ENCODE measurements at places on chromosomes 16 and 17.

DNA sequence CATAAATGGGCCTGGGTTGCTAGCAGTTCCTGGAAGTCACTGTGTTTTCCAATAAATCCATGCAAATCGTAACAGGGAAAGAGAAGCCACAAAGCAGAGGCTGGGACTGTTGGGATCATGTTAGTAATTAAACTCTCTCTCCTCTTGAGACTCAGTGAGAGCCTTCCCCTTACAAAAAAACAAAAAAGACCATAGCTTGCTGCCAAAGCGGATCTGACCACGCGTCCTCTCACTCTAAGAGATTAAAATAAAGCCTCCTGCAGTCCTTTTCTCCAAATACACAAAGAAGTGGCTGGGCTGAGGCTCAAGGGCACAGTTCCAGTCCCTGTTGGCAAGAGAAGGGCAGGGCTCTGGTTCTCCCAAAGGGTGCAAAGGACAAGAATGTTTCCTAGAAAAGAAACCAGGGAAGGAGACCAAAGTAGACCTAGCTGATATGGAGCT is 38.5 kb downstream of the PIGL start:
- DNase-seq: no peak

DNA sequence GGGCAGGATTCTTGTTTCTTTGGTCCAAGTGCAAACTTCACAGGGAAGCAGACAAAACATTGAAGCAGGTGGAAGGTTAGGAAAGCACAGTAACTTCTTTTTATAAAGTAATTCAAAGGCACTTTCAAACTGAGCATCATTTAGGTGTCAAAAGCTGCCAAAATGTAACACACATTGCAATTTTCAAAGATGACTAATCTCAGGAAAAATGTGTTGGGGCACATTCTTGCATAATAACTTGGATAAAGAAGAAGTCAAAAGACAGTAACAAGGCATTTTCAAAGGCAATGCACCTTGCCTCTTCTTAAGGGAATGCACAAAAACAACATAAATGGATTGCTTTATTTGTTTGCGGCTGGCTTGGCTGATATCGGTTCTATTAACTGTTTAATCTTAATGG is 3.6 kb downstream of the KCNJ2 start:
- no peak for DNase-seq

GRCh38 chr16:11297492-11298142 is 16.5 kb upstream of the PRM1 start:
- peak; percentile 97 for DNase-seq

- DNase-seq: no peak
Observed at GRCh38 chr17:19579867-19580565, 46.4 kb downstream of the SLC47A1 start.

- DNase-seq: no peak
Observed at GRCh38 chr17:45046537-45047125, 4.8 kb downstream of the DCAKD start.

DNA sequence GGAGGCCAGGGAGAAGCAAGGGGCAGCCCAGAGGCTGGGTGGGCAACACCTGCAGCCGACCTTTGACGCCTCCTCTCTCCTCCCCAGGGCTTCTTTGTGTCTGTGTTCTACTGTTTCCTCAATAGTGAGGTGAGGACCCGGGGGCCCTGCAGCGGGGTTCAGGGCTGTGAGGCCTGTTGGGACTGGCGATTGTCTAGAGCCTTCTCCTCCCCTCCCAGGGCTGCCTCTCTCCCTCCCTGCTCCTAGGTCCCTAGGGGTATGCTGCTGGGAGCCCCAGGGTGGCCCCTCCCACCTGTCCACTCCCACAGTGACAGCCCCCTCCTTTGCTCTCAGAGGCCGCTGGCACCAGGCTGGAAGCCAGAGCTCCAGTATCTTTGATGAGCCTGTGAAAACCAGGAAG is 10.8 kb upstream of the SPPL2C start:
- DNase-seq: no peak

DNA sequence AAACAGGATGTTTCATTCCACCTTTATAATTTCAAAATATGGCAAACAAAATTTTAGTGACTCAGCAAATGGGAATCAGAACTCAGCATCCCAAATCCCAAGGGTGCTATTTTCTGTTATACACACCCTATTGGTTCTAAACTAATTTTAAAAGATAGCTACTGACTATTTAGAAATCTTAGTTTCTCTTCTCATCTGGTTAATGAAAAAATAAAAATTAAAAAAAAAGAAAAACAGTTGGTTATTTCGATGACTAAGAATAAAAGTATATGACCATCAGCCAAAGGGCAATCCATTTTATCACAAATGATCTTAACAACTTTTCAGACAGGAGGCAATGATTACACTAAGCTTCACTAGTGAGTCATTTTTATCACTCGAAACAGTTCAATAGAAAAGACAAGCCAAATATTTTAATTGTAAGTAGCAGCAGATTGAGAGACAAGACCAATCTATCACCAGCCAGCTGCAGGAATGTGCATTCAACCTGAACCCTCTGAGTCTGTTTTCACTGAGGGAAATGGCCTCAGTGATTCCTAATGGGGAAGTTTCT is 15.2 kb downstream of the PHLPP2 start:
- DNase-seq: no peak

- DNase-seq: peak; percentile 72
Observed at GRCh38 chr16:8936421-8936820, 27.3 kb downstream of the USP7 start.

GRCh38 chr17:78555746-78556401 is 21.3 kb downstream of the DNAH17 start:
- DNase-seq: no peak

DNA sequence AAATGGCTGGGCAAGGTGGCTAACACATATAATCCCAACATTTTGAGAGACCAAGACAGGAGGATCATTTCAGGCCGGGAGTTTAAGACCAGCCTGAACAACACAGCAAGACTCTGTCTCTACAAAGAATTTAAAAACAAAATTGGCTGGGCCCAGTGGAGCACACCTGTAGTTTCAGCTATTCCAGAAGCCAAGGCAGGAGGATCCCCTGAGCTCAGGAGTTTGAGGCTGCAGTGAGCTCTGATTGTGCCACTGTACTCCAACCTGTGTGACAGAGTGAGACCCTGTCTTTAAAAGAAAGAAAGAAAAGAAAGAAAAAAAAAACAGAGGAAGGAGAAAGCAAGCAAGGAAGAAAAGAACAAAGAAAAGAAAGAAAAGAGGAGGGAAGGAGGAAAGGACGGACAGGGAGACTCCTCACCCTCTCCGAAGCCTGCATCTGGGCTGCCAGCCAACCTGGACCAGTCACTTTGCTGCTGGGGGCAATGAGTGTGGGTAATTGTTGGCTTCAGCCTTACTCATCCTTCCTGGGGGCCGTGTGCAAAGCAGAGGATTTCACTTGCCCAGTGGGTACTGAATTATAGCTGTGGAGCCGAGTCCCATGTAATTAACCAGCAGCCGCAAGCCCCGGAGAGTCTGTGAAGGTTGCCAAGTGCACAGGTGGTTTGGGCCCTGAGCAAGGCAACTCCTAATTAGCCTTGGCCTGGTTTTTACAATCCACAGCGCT is 6.7 kb upstream of the MT4 start:
- no peak for DNase-seq

DNA sequence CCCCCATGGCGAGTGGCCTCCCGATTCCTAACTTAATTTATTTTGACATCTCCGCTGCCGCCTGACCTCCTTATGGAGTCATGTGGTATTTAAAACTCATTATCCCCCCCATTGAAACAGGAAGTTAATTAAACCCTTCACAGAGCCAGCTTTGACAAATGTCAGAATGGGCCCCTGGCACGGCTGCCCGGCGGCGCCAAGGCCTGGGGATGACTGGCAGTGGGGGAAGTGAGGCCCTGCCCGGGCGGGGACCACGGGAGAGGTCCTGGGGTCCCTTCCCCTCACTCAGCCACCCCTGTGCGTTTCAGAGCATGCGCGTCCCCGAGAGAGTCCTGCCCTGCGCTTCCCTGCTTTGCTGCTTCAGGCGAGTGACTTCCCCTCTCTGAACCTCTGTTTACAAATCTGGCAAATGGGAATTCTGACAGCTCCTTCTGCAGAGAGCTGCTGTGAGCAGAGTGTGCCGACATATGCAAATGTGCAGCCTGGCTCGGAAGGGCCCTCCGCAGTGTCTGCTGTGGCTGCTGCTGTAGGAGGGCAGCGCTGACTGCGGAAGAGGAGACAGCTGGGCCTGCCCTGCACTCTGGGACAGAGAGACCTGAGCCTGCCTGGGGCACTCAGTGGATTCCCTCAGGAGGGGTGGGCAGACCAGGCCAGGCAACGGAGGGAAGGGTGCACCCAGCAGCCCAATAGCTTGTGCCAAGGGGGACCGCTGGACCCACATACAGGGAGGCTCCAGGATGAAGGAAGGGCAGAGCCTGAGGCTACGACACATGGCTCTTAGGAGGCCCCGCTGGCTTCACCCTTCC is 4.4 kb upstream of the ZFPM1 start:
- DNase-seq: no peak

- DNase-seq: no peak
Observed at GRCh38 chr17:27247071-27247957, 46.6 kb upstream of the WSB1 start.

DNA sequence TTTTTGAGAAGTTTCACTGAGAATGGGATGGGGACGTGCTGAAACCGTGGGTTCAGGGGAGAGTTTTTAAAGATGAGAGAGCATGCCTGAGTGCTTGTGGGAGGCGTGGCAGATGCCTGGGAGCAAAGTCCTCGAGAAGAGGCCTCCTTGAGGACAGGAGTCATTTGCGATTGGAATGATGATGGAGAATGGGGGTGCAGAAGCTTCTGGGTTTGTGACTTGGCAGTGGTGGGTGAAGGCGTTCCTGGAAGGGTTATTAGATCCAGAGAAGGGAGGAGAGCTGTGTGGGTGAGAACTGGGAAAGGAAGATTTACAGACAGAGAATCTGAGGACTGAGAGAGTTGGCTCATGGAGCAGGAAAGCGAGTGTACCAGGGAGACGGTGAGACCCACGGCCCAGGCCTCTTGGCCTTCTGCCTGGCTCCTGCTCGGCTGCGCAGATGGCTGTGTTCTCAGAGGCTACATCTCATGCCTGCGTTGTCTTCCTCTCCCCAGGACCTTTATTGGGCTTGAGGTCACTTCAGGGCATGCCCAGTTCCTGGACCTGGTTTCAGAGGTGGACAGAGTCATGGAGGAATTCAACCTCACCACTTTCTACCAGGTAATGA is 8.6 kb upstream of the MMP15 start:
- DNase-seq: no peak

- no peak for DNase-seq
Observed at GRCh38 chr17:40320756-40321523, 12.0 kb downstream of the RARA start.

DNA sequence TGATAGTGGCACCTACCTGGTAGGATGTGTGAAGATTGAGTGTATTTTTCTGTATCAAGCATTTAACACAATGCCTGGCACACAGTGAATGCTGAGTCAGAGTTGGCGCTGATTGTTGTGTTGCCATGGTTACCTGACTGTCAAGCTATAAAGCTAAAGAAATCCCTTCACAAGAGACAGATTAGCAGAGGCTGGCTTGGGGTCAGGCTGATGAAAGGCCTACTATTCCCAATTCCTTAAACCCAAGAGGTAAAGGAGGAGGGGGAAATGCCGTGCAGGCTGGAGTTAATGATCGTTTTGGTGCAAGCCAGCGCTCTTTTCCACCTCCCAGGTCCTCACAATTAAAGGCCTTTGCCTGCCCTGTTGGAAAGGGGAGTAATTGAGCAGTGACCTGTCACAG is 5.9 kb downstream of the CLEC19A start:
- no peak for DNase-seq

- DNase-seq: no peak
Observed at GRCh38 chr17:72297326-72298115, 176.7 kb downstream of the SOX9 start.

- DNase-seq: peak; percentile 52
Observed at GRCh38 chr17:14559264-14560119, 258.6 kb downstream of the HS3ST3B1 start.

DNA sequence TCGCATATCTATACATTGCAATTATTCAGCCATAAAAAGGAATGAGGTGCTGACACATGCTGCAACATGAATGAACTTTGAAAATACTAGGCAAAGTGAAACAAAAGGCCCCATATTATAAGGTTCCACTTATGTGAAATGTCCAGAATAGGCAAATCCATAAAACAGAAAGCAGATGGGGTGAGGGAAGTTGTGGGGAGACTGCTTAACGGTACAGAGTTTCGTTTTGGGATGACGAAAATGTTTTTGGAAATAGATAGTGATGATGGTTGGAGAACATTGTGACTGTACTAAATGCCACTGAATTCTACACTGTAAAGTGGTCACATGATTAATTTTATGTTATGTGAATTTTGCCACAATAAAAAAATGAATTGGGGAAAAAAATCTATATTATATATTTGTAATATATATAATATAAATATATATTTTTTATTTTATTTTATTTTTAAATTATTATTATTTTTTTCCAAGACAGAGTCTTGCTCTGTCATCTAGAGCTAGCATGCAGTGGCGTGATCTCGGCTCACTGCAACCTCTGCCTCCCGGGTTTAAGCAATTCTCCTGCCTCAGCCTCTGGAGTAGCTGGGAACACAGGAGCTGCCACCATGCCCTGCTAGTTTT is 4.2 kb upstream of the GNA13 start:
- no peak for DNase-seq

DNA sequence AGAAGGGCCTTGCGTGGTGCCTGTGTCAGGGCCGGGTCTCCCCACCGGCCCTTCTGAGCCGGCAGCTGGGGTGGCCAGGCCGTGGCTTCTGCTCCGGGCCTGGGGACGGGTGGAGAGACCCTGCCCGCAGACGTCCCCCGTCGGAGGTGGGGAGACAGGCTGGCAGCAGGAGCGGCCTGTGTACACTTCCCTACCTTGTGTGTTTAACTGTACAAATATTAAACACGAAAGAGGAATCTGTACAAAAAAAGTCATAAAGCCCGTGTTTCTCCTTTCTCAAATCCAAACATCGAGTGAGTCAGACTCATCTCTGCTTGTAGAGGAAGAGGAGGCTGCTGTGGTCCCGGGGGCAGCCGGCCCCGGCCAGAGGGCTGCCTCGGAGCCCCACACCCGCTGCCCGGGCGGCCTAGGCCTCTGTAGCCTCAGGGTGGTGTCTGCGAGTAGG is 2.0 kb downstream of the CACNA1H start:
- DNase-seq: no peak

DNA sequence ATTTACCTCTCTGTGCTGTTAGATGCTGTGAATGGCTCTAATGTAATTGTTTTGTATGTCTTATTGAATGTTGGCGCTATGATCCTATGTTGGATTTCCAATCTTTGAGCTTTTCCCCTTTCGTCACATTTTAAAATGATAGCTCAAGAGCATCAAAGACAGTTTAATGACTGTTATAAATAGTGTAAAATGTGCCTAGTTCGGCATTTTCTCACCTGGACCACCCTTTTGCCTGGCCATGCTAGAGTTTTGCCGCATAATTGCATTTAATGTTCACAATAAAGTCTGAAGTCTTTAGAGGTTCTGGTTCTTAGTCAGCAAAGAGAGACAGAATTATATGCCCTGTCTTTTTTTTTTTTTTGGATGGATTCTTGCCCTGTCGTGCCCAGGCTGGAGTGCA is 155.2 kb downstream of the SNX29 start:
- DNase-seq: no peak
